NCI-H1417 treated with DMSO at 0.1 percent for 48 hours (cell line): ENCODE measurements at places on chromosomes 12 and 14.
A peak's percentile ranks its signal among the peaks of the same experiment; 100 is the strongest.

GRCh38 chr14:94346841-94347240, 23.7 kb upstream of the SERPINA6 start:
- DNase-seq = no peak

- DNase-seq = no peak
Observed at GRCh38 chr12:51059086-51059485, 11.0 kb downstream of the LETMD1 start.

DNA sequence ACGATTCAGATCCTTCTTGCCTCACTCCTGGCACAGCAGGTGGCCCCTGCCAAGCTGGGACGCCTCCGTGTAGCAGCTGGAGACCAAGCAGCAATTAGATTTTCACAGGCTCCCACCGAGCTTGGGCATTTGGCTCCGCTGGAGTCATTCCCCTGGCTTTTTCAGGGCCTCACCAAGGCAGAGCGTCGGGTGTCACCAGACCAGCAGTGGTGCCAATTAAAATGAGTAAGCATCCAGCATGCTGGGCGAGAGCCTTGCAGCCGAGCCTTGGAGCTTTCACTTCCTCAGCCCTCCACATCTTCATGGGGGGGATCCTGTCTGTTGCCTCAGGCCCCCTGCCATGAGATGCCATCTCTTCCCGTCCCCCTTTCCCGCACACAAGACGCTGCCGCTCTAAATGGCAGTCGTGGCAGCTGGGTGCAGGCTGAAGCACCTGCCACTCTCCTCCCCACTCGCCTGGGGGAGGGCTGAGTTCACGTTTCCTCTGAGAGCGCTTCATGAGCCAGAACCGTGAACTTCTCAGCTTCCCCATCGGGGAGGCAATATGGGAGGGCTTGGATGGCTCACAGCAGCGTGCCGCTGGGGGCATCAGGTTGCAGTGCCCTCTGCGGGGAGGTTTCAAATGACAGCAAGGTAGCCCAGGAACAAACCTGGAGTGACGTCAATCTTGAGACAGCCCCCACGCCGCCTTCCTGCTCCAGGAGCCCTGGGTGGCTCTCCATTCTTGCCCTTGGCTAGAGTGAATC, 11.7 kb downstream of the TPCN1 start:
- DNase-seq = peak; percentile 53

DNA sequence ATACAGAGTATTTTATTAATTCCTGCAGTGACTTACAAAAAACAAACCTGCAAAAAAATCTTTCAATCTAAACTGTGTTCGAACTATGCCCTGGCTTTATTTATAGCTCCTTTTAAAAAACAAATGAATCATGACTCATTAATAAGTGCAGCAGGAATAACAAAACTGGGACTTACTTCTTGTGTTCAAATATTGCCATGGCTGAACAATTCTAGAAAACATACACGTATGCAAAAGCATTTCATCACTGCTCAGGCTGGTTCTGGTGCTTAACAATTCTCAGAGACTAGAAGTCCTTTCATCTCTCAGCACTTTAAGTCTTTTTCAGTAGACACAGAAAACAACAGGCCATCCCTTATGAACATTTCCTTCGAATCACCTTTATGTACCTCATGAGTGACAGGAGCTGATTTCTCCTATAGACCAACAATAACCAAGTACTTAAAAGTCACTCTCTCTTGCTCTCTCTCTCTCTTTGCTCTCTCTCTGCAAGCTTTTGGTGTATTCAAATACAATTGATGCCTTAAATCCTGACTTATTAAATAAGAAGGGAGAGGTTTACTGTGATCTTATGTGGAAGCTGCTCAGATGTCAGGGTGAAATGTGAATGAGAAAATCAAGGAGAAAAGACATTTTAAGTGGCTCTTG, 268.8 kb downstream of the TTC8 start:
- no peak for DNase-seq

GRCh38 chr12:58412461-58413060, 471.2 kb downstream of the ATP23 start:
- no peak for DNase-seq

GRCh38 chr12:105850103-105850968, 288.4 kb downstream of the NUAK1 start:
- DNase-seq = no peak

DNA sequence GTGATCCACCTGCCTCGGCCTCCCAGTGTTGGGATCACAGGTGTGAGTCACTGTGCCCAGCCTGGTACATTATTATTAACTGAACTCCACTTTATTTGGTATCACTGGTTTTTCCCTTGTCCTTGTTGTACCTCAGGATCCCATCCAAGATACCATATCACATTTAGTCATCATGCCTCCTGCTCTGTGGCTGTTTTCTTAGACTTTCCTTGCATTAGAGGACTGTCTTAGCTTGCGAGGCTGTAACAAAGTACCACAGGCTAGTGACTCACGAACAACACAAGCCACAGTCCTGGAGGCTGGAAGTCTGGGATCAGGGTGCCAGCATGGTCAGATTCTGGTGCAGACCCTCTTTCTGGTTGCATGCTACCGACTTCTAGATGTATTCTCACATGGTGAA, 12.2 kb downstream of the KLC1 start:
- no peak for DNase-seq

DNA sequence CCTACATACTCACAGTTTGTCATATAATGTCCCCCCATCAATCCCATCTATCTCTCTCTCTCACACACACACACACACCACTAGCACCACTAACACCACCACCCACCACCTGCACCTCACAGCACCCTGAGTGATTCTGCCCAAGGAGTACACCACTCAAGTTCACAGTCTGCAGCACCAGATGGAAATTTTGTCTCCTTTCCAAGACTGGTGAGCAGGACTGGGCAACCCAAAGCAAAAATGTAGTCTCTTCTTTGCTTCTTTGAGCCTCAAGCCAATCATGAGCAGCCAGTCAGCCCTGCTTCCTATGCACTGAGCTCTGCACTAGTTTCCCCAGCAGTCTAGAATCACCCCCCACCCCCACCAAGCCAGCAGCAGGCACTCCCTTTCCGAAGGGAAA, 15.0 kb upstream of the ARMH4 start:
- no peak for DNase-seq

DNA sequence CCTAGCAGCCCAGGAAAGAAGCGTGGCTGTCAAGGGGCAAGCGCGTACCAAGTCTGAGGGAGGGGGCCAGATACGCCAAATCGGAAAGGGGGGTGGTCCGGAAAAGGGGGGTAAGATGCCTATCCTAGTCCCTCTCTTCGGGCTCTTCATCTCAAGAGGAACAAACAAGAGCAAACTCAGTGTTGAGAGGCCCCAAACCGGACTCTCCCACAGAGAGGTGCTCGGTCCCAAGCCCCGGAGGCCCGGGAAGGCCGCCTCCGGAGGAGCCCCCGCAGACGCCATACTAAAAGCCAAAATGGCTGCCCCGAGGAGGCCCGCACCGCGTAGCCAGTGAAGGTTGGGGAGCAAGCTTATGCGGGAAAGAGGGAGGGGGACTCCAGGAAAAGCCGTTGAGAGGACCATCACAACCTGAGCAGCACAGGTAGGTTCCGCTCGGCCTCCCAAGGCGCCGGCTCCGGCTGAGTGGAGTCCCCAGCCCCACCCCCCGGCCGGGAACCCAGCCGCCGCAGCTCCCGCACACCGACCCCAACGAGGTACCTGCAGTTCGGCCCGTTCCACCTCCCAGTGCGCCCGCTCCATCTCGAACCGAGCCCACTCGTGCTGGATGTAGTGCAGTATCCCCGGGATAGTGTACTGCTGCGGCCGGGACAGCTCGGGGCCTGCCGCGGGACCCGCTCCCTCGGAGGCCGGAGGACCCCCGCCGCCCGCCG, at the start of gene AP4S1:
TSS of gene AP4S1 (plus strand) at position 283 of the 710 bp plus-strand sequence. CDS start 40,548 bp downstream, outside the sequence.
- no peak for DNase-seq

GRCh38 chr14:38280081-38280480, 24.2 kb upstream of the CLEC14A start:
- DNase-seq = peak; percentile 91

GRCh38 chr12:106106061-106106566, 32.6 kb downstream of the NUAK1 start:
- no peak for DNase-seq
